ENCODE measurements at places on chromosomes 11 and 22.

- DNase-seq: no peak
Measured at GRCh38 chr22:42280836-42281235, 10.4 kb upstream of the TCF20 start.

- peak; percentile 40 for DNase-seq
Measured at GRCh38 chr11:64643256-64643881, 52.3 kb downstream of the SLC22A12 start.

DNA sequence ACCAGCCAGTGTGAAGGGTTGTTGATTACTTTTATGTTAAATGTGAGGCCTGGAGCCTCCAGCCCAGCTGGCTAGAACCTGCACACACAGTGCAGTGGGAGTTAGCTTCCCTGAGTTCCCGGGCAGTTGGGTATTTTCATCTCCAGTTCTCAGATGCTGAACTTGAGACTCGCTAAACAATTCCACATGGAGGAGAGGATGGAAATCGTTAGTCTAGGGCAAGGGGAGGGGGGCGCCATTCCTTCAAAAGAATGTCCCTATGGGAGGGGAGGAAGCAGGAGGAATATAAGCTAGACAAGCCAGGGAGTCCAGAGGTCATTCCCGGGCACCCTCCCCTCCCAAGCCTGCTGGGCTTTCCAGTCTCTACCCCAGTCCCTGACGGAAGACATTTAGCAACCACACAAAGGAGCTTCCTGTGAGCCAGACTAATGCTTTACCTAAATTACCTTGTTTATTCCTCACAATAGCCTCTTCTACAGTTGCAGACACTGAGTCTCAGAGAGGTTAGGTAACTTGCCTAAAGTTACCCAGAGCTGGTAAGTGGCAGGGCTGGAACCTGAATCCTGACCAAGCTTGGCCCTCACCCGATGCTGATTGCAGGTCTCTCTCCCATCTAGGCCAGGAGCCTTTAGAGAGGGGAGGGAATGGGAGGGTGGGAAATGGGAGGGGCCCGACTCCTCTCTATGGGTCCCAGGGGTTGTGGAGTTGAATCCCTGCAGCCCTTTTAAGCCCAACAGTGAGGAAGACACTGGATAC is 1.9 kb upstream of the TSKU start:
- DNase-seq: no peak

- DNase-seq: no peak
Measured at GRCh38 chr11:102423936-102424335, 28.6 kb downstream of the TMEM123 start.

GRCh38 chr22:28052825-28053269 is 133.8 kb upstream of the PITPNB start:
- DNase-seq: no peak
